ENCODE measurements at places on chromosomes 16 and 17. TPM values are rescaled to one million over a fixed set of nuclear protein-coding genes. Genes with fewer than 3 reads are reported as not detected.
A peak's percentile ranks its signal among the peaks of the same experiment; 100 is the strongest.

- DNase-seq: no peak
These were observed 9.0 kb upstream of the NGFR start for GRCh38 chr17:49486012-49486641.

- no peak for DNase-seq
These were observed 2.3 kb upstream of the SLC16A11 start for GRCh38 chr17:7046127-7046724.

DNA sequence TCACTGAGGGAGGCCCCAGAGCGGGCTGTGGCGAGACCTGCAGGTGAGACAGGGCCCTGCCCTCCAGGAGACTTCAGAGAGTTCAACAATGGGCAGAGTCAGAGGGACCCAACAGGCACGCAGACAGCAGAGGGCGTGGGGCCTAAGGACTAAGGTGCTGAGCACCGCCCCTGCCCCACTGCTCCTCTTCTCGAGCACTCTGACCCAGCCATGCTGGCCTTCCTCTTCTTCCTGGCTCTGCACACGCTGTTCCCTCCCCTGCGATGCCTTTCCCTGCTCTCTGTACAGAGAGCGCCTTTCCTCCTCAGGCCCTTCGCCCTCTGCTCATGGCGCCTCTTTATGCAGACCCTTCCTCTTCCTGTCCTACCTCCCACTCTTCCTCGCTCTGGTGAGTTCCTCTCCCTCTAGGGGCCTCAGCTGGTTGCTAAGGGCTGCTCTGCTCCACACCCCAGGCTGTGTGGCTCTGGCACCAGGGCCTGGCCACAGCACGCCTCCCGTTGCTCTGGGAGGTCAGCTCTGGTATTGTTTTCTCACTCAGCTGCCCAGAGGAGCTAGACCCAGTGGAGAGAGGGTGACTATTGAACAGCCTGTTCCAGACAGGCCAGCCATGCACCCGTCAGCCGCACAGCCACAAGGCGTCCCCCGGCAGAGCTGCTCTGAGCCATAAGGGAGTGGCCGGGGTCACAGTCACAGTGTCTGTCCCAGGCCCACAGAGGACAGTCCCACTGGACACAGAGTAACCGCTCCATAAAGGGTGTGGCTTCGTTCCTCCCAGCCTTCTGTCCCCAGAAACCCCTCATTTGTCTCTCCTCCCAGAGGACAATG, 13.6 kb upstream of the RASD1 start:
- no peak for DNase-seq

DNA sequence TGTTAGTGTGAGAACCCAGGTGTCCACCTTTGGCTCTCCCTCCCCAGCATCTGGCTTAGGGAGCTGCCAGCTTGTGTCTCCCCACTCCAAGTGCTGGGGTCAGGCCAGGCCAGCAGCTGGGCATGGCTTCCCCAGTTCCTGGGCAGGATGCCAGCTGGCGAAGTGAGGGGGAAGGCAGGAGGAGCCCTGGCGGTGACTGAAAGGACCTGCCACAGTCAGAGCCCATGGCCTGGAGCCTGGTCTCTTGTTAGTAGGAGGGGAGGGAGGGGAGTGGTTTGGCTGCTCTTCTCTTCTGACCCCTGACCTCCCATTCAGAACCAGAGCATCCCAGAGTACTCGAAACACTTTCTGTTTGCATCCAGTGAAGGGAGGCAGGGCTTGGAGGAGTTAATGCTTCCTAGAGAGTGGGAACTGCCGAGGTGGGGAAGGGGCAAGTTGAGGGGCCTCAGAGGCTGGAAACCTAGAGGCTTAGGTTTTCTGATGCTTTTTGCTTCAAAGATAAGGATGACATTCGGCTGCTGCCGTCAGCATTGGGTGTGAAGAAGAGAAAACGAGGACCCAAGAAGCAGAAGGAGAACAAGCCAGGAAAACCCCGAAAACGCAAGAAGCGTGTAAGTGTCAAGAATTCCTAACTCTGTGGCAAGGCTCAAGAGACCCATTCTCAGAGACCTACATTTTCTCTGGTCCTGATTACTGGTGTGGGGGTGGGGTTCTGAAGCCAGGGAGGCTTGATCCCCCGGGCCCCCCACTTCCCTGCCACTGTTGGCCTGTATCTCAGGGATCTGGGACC, 772 bp downstream of the CHD3 start:
- peak; percentile 94 for DNase-seq

DNA sequence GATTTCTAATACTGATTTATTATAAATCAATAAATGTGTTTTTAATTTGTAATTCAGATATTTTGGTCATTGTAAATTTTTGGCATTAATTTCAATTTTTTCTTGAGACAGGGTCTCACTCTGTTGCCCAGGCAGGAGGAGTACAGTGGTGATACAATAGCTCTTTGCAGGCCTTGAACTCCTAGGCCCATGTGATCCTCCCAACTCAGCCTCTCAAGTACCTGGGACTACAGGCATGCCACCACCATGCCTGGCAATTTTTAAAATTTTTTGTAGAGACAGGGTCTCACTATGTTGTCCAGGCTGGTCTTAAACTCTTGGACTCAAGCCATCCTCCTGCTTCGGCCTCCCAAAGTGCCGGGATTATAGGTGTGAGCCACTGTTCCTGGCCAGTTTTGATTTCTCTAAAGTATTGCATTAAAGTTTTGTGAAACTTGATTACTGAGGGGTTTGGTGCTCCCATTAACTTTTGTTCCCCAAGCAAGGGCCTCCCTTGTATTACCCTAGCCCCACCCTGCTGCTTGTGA, 5.2 kb upstream of the TFAP4 start:
- no peak for DNase-seq

RSAD1 gene
- total RNA-seq: 37.3 TPM

EEF2K gene
- 50.3 TPM for total RNA-seq

KRTAP4-3 gene
- not detected for total RNA-seq

All from vagina (tissue), 2 donors.